ENCODE measurements at places on chromosomes 13 and 19.

DNA sequence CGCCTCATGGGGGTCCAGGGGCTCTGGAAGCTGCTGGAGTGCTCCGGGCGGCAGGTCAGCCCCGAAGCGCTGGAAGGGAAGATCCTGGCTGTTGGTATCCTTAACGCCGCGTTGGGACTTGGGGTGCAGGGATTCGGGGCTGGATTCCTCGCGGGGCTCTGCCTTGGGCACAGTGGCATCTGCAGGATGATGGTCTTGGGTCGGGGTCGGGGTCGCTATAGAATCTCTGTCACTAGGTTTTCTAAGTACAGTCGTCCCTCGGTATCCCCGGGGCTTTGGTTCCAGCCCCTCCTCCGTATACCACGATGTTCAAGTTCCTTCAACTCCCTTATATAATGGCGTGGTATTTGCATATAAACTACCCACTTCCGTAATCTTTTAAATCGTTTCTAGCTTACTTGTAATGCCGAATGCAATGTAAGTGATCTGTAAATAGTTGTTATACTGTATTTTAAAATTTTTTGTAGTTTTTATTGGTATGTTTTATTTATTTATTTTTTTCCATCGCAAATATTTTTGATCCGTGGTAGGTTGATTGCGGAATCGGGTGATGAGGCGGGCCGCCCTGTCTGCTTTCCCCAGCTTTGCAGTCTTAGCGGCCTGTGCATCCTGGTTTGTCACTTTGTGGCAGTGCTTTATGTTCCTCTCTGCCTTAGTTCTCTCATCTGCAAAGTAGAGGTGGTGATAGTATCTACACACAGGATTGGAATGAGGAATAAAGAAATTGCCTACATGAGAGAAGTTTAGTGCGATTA lies 606 bp downstream of the ERCC5 start:
- no peak for DNase-seq

DNA sequence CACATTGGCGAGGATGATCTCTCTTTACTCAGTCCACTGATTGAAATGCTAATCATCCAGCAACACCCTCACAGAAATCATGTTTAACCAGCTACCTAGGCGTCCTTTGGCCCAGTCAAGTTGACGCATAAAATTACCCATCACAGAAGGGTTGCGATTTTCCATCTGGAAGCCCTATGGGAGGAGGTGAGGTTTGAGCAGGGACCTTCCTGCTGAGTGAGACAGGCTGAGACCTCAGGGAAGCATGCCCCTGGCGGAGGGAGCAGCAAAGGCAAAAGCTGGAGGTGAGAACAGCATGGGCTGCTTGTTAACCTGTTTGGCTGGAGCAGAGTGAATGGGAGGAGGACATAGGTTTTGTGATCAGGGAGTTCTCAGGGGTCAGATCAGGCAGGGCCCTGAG lies 7.3 kb downstream of the TTC9B start:
- DNase-seq = no peak

- no peak for DNase-seq
Measured at GRCh38 chr13:61672756-61673155, 257.1 kb upstream of the PCDH20 start.

DNA sequence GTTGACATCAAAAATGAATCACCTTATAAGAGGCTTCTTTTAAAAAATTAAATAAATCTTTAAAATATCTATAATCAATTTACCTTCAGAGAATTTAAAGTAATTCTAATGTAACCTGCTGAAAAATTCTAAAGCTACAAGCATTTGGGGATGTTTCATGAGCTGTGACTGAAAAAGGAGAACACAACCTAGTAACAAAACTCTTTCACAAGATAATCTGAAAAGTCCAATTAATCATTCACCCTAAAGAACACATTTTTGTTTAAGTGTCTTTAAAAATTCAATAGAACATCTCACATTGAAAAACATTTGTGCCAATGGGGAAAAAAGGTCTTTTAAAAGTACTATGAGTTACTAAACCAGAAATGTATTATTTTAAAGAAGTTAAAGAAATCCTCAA lies 22.8 kb downstream of the KLF12 start:
- no peak for DNase-seq

DNA sequence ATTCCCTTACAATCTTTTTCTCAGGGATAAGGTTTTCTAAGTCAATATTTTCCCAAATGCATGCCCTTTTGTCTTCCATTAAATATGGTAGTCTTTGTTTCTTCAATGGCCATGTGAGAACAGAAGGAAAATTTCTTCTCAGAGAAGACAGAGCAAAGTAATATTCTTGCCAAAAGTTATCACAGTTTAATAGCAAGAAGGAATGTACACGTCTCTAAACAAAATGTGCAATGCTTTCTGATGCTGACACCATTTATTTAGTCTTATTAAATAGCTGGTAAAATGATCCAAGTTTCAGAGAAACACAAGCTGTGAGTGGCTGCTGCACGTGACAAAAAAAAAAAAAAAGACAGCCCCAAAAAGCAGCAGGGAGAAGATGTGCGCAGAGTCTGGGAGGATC lies 542.5 kb downstream of the GPC6 start:
- DNase-seq = no peak

- DNase-seq = no peak
Measured at GRCh38 chr13:71644579-71644978, 222.4 kb downstream of the DACH1 start.

DNA sequence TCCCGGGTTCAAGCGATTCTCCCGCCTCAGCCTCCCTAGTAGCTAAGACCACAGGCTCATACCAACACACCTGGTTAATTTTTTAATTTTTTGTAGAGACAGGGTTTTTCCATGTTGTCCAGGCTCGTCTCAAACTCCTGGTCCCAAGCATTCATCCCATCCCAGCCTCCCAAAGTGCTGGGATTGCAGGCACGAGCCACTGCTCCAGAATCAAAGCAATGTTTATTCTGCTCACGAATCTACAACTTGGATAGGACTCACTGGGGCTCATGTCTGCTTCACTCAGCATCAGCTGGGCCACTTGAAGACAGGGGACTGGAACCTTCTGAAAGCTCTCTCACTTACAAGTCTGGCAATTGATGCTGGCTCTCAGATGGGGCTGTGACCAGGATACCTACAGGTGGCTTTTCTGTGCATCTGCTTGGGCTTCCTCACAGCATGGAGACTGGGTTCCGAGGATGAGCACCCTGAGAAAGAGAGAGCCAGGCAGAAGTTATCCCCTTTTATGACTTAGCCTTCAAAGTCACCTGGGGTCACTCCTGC lies 8.2 kb upstream of the ZNF792 start:
- no peak for DNase-seq

DNA sequence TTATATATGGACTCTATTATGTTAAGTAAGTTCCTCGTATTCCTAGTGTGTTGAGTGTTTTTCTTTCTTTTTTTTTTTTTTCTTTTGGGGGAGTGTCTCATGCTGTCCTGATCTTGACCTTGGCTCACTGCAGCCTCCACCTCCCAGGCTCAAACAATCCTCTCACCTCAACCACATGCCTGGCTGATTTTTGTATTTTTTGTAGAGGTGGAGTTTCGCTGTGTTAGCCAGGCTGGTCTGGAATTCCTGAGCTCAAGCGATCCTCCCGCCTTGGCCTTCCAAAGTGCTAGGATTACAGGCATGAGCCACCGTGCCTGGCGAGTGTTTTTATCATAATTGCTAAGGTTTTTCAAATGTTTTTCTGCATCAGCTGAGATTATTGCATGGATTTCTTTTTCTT lies 10.7 kb upstream of the ZNF480 start:
- no peak for DNase-seq

- no peak for DNase-seq
Measured at GRCh38 chr19:1629256-1629808, 23.1 kb downstream of the TCF3 start.

DNA sequence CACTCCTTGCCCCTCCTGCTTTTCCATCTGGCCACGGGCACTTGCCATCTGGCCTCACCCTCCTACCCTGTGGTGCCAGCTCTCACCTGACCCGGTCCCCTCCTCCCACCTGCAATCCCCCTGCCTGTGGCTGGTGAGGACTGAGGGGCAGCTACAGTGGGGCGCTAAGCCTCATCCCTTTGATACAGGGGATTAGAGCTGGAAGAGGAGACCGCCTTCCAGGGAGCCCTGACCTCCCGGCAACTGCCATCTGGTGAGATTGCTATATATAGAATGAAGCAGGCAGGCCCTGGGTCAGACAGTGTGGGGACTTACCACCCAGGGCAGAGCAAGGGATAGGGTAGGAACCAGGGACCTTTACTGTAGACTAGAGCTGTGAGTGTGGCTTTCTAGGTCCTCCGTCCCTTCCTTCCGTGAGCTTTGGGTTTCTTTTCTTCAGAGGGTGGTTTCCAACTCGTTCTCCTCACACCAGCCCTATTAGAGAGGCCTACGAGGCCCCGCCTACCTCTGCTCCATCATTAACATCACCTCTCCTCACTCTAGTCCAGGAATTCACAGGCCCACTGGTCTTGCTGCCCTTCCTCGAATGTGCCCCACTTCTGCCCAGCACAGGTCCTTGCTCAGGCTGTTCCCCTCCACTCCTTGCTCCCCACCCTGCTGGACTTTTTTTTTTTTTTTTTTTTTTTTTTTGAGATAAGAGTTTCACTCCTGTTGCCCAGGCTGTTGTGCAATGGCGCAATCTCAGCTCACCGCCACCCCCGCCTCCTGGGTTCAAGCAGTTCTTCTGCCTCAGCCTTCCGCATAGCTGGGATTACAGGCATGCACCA lies 7.7 kb downstream of the KASH5 start:
- DNase-seq = no peak

GRCh38 chr13:48038761-48039160 lies 1.2 kb downstream of the NUDT15 start:
- DNase-seq = no peak

GRCh38 chr13:33125821-33126570 lies 109.8 kb downstream of the KL start:
- DNase-seq = peak; percentile 96

- DNase-seq = no peak
Measured at GRCh38 chr13:91270031-91270430, 77.5 kb upstream of the MIR17HG start.

- DNase-seq = peak; percentile 79
Measured at GRCh38 chr19:39032063-39032918, at the start of gene FBXO27. TSS of gene FBXO27 (minus strand) at chr19:39032549. CDS start at chr19:39032227, 322 bp downstream.

DNA sequence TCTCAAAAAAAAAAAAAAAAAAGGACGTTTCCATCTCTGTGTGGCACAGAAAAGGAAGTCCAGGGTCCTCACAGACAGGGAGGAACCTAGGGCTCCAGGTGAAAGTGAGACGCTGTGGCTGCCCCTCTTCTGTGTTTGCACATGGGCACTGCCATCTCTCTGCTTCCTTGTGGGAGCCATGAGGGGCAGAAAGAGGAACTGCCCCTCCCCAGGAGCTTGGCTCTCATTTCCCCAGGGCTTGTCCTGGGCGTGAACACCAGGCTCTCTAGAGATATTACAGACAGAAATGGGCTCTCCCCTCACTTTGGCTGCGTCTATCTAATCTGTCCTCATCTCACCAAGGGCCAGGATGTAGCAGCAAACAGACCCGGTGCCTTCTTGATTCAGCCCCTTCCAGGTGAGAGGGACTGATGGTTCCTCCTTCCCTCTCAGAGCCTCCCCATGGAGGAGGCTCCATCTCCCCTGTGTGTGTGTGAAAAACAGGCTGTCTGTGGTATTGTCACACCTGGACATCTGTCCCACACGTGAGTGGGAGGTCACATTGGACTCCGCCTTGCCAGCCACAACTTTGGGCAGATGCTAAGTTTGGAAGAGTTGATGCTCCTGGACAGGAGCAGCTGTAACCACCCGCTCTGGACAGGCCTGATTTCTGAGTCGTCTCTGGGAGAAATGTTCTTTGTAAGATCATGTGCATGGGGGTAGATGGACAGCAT lies 840 bp upstream of the LILRA4 start:
- no peak for DNase-seq

- DNase-seq = peak; percentile 83
Measured at GRCh38 chr13:47033216-47033615, 136.4 kb upstream of the HTR2A start.

GRCh38 chr13:36068991-36069390 lies 62.2 kb downstream of the DCLK1 start:
- no peak for DNase-seq

Measured in islet precursor cell (in vitro differentiated cells).